Activated CD4-positive, CD25-positive, alpha-beta regulatory T cell treated with anti-CD3 and anti-CD28 coated beads, Interleukin-2, amount 50 U/mL, for 16 hours (primary cell): ENCODE measurements at places on chromosomes 1 and 21.

DNA sequence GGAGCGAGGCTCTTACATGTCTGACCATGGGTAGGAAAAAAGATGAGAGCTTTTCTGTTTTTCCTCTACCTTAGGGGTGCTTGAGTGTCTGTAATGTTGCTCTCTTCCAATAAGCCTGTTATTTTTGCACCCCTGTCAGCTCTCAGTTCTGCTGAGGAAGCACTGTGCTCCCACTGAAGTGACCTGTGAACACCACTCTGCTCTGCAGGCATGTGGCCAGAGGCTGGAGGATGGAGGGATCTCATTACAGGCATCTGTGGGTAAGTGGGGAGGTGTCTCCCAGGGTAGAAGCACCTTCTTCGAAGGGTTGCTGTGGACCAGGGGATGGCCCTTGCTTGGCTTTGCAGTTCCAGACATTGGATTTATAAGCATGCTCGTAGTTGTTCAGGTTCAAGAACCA lies 56.8 kb upstream of the RBM15 start:
- no peak for DNase-seq

- no peak for DNase-seq
Observed at GRCh38 chr1:209791920-209792319, 7.6 kb upstream of the C1orf74 start.

DNA sequence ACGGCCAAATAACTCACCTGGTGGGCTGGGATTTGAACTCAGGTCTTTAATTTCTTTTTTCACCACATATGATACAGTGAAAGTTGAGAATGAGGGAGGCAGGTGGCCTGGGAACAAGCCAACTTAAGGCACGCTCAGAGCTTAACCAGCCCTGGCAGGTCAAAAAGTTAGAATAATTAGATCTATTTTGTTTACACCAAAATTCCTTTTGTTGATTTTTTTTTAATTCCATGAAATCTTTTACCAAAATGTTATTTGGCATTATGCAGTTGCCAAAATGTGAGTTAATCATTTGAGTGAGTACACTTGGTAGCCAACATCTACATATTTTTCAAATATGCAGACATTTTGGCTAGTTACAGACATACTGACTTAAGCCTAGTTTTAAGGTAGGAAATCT lies 36.8 kb downstream of the LHX8 start:
- DNase-seq: no peak

GRCh38 chr1:32358435-32358834 lies 3.9 kb downstream of the FAM229A start:
- DNase-seq: no peak

DNA sequence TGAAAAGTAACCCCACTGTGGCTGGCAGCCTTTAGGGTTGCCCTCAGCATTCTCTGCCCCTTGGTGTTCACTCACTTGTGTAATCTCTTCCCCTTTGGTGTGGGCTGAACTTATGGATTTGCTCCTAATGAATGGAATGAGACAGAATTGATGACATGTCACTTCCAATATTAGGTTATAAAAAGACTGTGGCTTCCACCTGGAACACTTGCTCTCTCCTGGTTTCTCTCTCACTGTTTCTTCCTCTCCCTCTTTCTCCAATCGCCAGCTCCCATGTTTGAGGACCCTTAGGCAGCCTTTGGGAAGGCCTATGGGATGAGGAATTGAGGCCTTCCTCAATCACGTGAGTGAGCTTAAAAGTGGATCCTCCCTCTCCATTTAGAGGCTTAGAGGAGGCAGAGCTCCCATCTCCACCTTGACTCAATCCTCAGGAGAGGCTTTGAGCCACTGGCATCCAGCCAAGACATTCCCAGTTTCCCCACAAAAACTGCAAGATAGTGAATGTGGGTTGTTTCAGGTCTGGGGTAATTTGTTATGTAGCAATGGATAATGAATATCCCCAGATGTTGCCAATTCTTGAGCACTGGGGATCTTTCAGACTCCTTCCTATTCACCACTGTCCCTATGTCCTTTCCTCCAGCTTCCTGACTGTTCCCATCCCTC lies 95.5 kb upstream of the CD34 start:
- DNase-seq: no peak

DNA sequence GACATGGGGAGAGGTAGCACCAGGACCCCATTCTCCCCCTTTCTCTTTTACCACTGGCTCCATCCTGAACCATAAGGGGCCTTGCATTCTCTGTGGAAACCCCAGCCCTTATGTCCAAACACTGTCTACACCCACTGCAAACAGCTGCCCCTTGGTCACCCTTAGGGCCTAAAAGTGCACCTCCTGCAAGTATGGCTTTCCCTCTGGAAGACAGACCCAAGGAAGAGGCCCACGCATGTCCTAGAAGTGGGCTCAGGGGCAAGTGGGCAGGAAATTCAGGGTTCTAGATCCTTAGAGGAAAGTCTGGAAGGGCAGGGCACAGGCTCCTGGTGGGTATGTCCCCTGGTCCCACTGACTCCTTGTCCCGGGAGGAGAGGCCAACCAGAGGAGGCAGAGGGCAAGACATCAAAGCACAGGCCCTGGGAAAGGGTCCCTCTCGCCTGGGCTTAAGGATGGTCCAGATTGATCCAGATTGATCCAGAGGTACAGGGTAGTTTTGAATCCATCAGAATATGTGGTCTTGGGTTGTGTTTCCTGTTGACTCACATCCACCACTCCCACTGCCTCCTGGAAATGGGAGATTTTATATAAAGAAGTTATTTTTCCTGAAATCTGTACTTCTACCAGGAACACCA lies 150.9 kb downstream of the GRIK3 start:
- no peak for DNase-seq

GRCh38 chr1:237478842-237479241 lies 411.9 kb downstream of the ZP4 start:
- no peak for DNase-seq

DNA sequence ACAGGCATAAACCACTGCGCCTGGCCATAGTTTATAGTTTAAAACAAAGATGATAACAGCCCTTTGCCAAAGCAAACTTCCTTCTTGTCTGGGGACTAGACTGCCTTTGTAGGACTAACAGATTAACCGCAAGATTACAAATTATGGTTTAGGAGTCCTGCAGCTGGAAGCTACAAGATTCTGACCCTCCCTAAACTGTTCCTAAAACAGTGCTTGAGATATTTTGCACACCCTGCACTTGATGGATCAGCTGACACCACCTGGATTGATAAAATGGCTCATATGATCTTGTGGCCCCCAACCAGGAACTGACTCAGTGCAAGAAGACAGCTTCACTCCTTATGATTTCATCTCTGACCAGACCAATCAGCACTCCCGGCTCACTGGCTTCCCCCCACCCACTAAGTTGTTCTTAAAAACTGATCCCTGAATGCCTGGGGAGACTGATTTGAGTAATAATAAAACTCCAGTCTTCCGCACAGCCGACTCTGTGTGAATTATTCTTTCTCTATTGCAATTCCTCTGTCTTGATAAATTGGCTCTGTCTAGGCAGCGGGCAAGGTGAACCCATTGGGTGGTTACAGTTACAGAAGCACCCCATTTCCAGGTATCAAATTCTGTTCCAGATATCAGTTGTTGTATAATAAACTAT lies 13.8 kb upstream of the RNF11 start:
- no peak for DNase-seq

- no peak for DNase-seq
Observed at GRCh38 chr1:76281306-76281705, 206.8 kb downstream of the ST6GALNAC3 start.

- no peak for DNase-seq
Observed at GRCh38 chr21:15549671-15550070, 180.1 kb upstream of the USP25 start.

- no peak for DNase-seq
Observed at GRCh38 chr1:190205713-190206112, 272.0 kb downstream of the BRINP3 start.

DNA sequence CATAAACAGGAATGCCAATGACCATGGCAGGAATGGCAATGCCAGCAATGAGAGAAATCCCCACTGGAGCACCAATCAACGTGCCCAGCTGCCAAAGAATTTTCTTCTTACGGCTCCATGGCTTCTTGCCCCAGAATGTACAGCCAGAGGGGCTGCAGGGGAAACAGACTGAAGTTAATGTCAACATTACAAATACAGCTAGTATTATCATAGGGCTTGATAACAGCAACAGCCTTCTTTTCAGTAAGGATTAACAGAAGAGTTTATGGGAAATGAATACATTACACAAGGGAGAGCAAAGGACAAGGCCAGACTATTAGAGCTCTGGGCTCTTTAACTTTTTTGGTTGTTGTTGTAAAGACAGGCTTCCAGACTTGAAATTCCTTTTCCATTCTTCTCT lies 18.2 kb downstream of the RNF19B start:
- no peak for DNase-seq
